ENCODE measurements at places on chromosomes 2 and 18.

GRCh38 chr18:47184419-47185050, 8.4 kb upstream of the IER3IP1 start:
- DNase-seq = no peak

GRCh38 chr2:168504323-168504722, 48.3 kb downstream of the CERS6 start:
- DNase-seq = no peak

GRCh38 chr18:2982452-2983269, 30.3 kb downstream of the LPIN2 start:
- no peak for DNase-seq

GRCh38 chr2:173681881-173682650, 283.1 kb downstream of the SP3 start:
- no peak for DNase-seq

DNA sequence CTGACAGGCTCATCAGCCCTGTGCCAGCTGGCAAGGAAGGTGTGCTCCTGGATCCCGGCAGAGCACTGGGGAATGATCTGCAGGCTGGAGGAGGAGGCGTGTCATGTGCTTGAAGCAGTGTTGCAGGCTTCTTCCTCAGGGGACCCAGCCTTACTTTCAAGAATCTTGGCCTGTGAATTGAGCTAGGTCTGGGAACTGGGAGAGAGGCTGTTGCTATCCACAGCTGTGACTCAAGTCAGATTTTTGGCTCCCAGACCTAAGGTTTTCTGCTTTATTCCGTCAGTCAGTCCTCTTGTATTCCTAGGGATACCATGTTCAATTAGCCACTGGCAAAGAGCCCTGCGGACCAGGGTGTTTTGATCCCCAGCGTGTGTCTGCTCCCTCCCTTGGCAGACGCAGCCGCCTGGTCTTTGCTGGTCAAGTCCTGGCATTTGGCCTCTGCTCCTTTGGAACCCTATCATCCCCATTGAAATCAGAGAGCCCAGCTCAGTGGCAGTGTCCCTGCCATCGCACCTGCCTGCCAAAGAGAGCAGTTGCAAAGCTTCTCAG, 32.4 kb downstream of the ASB1 start:
- no peak for DNase-seq

DNA sequence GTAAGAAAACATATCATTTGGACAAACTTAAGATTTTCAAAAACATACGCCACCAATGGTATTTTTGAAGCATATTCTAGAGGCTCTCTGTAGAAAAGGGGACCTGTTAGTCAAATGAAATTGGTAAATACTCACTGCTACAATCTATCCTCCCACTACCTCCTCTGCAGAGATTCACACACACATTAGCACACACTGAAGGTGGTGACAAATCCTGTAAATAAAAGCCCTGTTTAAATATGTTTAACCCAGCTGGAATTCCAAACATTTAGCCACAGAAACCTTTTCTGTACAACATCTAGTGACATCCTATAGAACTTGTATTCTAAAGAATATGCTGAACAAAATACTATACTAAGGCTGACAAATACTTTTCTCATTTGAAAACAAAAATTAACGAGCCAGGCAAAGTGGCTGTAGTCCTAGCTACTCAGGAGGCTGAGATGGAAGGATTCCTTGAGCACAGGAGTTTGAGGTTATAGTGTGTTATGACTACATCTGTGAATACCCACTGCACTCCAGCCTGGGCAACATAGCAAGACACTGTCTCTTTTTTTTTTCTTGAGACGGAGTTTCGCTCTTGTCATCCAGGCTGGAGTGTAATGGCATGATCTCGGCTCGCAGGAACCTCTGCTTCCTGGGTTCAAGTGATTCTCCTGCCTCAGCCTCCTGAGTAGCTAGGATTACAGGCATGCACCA, 25.9 kb downstream of the ALS2 start:
- DNase-seq = no peak

DNA sequence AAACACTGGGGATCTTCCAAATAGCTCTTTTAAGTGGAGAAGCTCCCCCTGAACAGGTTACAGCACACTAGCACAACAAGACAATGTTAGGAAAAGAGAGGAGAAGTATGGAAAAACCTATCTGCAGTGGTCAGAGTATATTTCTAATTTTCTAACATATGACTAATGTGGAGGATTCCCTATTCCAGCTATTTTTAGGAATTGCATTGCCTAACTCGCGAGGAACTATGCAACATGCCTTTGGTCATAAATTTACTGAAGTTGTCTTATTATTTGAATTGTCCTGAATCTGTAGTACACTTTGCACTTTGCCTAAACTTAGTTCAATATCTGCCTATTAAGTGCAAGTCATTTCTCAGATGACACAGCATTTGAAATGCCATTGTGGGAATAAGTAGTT, 381.4 kb downstream of the CCDC85A start:
- DNase-seq = no peak

GRCh38 chr2:68391099-68391498, 26.0 kb downstream of the PLEK start:
- DNase-seq = no peak

- DNase-seq = no peak
Observed at GRCh38 chr18:13572148-13572547, 154.2 kb downstream of the FAM210A start.

DNA sequence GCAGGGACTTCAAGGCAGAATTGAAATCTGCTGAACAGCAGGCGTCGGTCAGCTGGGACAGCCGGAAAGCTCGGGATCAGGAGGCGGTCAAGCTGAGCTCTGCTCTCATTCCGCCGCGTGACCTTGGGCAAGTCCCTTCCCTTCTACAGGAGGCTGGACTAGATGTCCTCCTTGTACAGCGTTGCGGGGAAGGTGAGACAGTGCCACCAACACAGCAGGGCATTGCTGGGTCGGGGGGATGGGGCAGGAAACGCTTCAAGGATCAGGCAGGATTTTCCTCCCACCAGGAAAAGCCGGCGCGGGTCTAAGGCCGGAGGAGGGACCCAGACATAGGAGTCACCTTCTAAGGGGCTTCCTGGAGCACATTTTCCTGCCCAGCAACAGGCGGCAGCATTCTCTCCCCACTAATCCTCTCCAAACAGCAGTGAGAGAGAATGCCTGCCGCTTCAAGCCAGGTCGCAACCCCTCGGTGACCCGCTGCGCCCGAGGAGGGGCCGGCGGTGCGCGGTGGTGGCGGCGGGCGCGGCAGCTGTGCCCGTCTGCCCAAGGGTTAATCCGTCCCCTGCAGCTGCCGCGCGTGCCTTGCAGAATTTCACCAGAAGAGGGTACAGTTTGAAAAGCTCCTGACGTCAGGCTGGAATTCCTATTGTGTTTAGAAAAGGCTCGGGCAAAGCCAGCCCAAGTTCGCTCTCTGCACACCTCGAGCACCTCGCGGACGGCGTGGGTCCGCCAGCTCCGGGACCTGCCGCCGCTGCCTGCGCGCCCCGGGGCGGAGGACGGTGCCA, at the start of gene KCNF1:
TSS of gene KCNF1 (plus strand) at position 644 of the 785 bp plus-strand sequence. CDS start 493 bp downstream, outside the sequence.
- no peak for DNase-seq

DNA sequence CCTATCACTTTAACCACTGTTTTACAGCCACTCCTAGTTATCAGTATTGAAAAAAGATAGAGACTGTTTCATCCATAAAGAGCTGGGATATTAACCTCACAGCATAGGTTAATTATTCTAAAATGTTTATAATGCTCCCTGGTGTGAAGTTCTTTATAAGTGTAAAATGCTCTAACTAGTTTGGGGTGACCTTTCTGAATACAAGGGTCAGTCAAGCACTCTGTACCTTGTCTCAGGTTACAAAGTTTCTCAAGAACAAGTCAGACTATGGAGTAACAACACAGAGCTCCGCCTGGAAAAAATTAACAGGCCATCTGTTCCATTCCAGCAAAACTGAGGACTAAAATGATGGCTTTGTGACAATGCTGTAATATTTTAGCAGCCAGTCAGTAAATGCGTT, 107.4 kb downstream of the NOL4 start:
- no peak for DNase-seq

DNA sequence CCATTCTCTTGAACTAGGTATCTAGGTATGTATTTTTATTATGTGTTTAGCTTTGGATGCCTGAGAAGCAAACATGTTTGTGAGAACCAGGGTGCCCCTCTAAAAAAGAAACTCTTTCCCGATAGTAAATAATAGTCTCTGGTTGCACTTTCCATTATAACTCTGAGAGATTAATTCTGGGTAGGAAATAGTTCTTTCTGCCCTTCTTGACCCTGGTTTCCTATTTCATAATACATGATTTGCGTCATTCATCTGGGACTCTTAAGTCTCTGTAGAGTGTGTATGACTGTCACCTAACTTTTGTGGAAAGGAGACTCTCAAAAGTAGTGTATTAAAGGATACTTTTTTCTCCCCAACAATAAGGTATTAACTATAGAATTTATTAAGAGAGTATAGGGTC, 31.5 kb downstream of the ACSL3 start:
- no peak for DNase-seq

DNA sequence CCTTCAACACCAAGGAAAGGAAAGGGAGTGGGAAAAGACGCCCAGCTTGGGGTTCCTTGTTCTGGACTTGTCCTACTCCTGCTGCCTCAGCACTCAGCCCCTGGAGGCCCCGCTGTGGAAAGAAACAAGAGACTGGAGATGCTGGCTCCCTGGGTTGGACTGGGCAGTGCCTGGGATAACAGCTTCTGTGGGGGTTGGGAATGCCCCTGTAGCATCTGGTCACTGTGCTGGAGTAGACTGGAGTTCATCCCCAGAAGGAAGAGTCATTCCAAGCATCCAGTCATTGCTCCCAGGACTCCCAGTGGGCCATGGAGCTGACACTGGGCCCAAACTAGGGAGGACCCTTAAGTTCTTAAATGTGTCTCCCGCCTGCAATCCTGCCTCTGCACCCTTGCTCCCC, 129.3 kb upstream of the HAAO start:
- no peak for DNase-seq

DNA sequence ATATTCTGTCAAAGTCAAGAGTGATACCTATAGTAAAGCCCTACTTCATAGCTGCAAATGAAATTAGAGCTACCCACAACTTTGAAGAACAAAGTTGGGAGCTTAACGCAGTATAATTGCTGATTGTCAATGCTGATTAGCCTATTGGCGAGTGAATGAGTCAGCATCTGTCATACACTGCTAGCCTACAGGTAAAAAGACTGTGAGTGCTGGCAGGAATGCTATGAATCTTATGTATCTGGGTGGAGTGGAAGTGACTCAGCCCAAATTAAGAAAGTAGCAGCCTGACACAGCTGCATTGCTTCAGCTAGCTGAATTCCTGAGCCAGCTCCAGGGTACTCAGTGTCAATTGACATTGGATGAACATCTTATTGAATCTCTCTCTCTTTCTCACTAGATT, 179.4 kb upstream of the DCC start:
- DNase-seq = no peak

DNA sequence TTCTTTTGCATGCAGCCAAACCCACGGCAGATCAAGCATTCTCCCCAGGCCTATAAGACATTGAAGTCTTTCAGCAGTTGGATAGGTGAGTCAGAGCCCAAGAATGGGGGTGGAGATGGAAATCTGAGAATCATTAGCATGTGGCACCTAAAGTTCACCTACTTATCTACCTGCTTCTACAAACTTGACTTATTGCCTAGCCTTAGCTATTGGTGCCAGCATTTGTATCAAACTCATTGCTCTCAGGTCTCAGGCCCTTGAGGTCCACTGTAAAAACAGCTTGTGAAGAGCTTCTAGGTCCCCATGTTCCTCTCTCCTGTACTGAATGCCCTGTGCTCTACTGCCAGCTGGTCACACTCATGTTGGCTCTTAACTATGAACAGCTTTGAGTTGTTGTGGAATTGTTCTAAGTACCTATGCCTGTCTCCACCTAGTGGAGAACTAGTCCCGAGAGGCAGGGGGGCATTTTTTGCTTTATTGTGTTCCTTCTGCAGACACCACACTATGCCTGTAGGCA, 278.4 kb upstream of the SPRED2 start:
- DNase-seq = no peak

DNA sequence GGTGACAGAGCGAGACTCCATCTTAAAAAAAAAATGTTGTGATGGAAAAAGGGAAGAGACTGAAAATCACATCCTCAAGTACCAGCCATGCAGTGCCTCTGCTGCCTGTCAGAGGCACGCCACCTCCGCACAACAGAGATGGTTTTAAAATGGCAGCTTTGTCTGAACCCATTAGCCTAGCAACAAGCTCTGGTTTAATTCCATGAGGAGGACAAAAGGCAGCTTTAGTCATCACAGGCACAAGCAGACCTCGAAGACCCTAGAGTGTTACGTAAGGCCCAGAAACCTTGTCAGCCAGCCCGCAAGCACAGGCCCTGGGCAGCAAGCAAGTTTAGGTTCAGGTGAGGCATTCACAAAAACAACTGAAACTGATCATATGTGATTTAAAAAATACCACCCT, 10.4 kb downstream of the LCT start:
- no peak for DNase-seq

- no peak for DNase-seq
Observed at GRCh38 chr2:28678175-28678855, 73.3 kb upstream of the PPP1CB start.

DNA sequence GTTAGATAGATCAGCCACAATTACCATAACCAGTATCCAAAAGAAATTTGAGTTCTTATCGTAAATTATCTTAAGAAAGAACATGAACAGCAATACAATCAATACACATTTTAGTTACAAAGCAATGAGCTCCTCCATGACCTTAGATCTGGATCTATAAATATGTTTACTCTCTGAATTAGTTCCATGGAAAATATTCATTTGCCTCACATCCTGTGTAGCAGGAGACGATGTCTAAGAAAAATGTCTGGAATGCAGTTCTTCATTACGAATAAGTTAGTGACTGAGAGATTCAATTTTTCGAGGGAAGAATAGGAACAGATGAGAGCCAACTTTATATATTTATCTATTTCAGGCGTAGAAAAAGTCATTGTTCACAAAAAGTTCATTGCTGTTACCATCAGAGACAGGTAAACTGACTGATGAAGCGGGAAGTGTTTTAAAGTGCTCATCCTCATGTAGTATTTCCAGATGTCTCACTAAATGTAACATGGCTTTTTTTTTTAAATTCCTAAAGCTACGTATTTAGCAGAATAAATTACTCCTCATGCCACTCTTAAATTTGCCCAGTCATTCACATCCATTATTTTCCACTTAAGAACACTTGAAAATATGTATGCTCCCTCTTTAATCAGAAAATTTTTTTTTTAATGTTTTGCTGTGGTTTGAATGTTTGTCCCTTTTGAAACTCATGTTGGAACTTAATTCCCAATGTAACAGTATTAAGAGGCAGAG, 106.5 kb upstream of the SCN1A start:
- DNase-seq = no peak

- no peak for DNase-seq
Observed at GRCh38 chr2:102285368-102285767, 26.0 kb upstream of the IL1RL1 start.

DNA sequence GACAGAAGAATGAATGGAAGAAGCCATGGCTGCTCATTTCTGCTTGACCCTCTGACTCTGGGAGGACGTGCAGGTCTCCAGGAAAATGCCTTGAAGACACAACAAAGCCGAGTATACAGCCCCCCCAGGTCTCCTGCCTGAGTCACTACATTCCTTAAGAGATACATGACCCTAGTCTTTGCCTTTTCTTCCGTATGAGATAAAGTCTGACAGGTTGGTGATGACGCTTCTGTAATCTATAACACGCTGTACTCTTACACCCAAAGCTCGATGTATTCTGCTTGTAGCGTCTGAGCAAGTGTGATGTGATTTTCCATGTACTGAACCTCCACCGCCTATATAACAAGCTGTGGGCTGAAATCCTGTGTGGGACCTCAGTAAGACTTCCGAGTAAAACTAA, 77.3 kb downstream of the KCTD1 start:
- no peak for DNase-seq

GRCh38 chr2:182682210-182682609, 33.8 kb upstream of the DNAJC10 start:
- no peak for DNase-seq

- DNase-seq = no peak
Observed at GRCh38 chr2:16832910-16833309, 167.3 kb upstream of the CYRIA start.

GRCh38 chr2:240615820-240616547, 9.3 kb upstream of the GPR35 start:
- DNase-seq = no peak

Data from stimulated activated CD8-positive, alpha-beta memory T cell treated with anti-CD3 and anti-CD28 coated beads, Interleukin-2, amount 100 ng/mL, for 1 hour (primary cell).